ENCODE measurements at places on chromosomes 6 and 20. TPM values are rescaled to one million over a fixed set of nuclear protein-coding genes. Genes with fewer than 3 reads are reported as not detected.

DNA sequence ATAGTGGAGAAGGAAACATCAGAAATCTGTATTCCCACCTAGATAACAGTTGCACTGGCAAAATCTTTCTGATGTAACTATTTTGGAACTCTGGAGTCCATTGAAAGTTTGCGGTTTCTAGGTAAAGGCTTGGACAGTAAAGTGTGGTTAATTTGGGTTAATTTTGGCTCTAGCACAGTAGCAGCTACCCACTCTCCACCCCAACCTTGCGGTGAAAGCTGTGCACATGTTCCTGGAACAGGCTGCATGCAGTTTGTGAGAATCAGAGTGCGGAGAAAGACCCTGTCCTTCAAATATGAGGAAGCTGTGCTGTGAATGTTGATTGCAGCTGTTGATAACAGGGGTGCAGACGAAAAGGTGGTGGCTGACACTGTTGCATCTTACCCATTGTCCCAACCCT is 38.4 kb downstream of the SMOC2 start:
- DNase-seq, result no peak
- no peaks in the 10 kb centered on the region for H3K36me3 ChIP-seq
- no peaks in the 10 kb centered on the region for H3K27me3 ChIP-seq
- H3K27ac ChIP-seq, result no peak overlapping the region
- no peak overlapping the region for H3K4me3 ChIP-seq
- H3K4me1 ChIP-seq, result no peaks in the 10 kb centered on the region

GRCh38 chr20:3223651-3223993 is 14.3 kb downstream of the ITPA start:
- H3K4me1 ChIP-seq, result no peaks in the 10 kb centered on the region
- H3K4me3 ChIP-seq, result no peak overlapping the region
- H3K27ac ChIP-seq, result no peak overlapping the region
- no peaks in the 10 kb centered on the region for H3K27me3 ChIP-seq
- peaks cover 23% of the 10 kb centered on the region for H3K36me3 ChIP-seq

GRCh38 chr20:11813106-11813890 is 104.4 kb upstream of the BTBD3 start:
- no peak overlapping the region for H3K4me3 ChIP-seq
- no peaks in the 10 kb centered on the region for H3K4me1 ChIP-seq
- H3K36me3 ChIP-seq, result no peaks in the 10 kb centered on the region
- no peaks in the 10 kb centered on the region for H3K27me3 ChIP-seq
- H3K27ac ChIP-seq, result no peak overlapping the region

DNA sequence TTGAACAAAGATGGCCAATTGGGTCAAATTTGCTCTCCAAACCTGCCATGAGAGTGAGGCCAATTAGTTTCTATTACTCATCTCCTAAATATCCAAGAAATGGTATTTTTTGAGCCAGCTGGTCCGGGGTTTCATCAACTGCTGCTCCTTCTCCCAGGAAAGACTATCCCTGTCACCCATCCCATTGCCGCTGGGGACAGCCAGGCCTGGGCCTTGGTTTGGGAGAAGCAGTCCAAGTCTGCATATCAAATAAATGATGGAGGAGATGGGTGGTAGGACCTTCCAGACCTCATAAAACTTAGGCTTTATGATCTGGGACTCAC is 46.7 kb upstream of the TTPAL start:
- no peaks in the 10 kb centered on the region for H3K4me1 ChIP-seq
- peaks cover 4% of the 10 kb centered on the region for H3K36me3 ChIP-seq
- H3K27ac ChIP-seq, result no peak overlapping the region

- H3K4me1 ChIP-seq, result no peaks in the 10 kb centered on the region
- no peaks in the 10 kb centered on the region for H3K36me3 ChIP-seq
- no peak for DNase-seq
- H3K27me3 ChIP-seq, result no peaks in the 10 kb centered on the region
- no peak overlapping the region for H3K27ac ChIP-seq
- no peak overlapping the region for H3K4me3 ChIP-seq
These were observed 503.9 kb downstream of the ADGRB3 start for GRCh38 chr6:69138893-69139494.

GRCh38 chr20:23111307-23111943 is 25.3 kb upstream of the CD93 start:
- no peak overlapping the region for H3K4me3 ChIP-seq
- no peak for DNase-seq
- H3K36me3 ChIP-seq, result no peaks in the 10 kb centered on the region

DNA sequence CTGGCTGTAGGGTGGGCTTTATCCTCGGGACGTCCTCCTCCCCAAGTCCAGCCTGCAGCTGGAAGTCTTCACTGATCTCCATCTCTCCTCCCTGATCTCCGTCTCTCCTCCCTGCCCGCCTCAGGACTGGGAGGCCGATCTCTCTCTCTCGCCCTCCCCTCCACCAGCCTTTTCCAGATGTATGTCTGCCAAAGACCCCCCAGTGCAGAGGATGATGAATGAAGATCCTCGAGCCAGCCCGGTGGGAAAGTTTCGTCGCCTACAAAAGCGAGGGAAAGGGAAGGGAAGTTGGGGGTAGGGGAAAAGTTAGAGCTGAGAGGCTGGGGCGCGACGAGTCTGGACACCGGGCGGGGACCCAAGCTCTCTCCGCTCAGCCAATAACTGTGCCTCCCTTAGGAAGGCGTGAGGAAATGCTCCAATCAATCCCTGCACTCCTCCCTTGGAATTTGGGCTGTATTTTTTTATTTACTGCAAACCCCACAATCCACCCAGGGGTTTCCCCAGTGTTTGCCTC is 595 bp upstream of the SRF start:
- H3K4me3 ChIP-seq, result peak overlapping the region; percentile 10
- no peaks in the 10 kb centered on the region for H3K36me3 ChIP-seq
- no peaks in the 10 kb centered on the region for H3K27me3 ChIP-seq
- DNase-seq, result peak; percentile 71

- H3K4me1 ChIP-seq, result no peaks in the 10 kb centered on the region
- no peak overlapping the region for H3K4me3 ChIP-seq
- no peaks in the 10 kb centered on the region for H3K27me3 ChIP-seq
- no peak overlapping the region for H3K27ac ChIP-seq
- DNase-seq, result no peak
These were observed 114.9 kb downstream of the FRK start for GRCh38 chr6:115945812-115946211.

- no peak for DNase-seq
- H3K4me1 ChIP-seq, result peaks cover 18% of the 10 kb centered on the region
- no peaks in the 10 kb centered on the region for H3K36me3 ChIP-seq
- no peaks in the 10 kb centered on the region for H3K27me3 ChIP-seq
- H3K27ac ChIP-seq, result no peak overlapping the region
These were observed 262.0 kb upstream of the FOXQ1 start for GRCh38 chr6:1049900-1050299.

DNA sequence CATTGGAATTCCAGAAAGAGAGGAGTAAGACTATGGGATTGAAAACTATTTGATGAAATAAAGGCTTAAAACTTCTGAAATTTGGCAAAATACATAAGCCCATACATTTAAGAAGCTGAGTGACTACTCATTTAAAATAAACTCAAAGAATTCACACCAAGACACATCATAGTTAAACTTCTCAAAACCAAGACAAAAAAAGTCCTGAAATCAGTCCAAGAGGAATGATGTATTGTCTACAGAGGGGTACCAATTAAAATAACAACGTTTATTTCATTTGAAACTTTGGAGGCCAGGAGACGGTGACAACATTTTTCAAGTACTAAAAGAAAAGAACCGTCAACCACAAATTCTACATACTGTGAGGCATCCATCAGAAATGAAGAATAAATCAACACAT is 841.4 kb upstream of the MAP3K7 start:
- H3K36me3 ChIP-seq, result no peaks in the 10 kb centered on the region
- no peak for DNase-seq
- no peak overlapping the region for H3K27ac ChIP-seq

GRCh38 chr6:113526995-113527394 is 330.1 kb upstream of the MARCKS start:
- no peaks in the 10 kb centered on the region for H3K36me3 ChIP-seq
- no peak overlapping the region for H3K4me3 ChIP-seq
- H3K27me3 ChIP-seq, result no peaks in the 10 kb centered on the region
- no peaks in the 10 kb centered on the region for H3K4me1 ChIP-seq
- H3K27ac ChIP-seq, result no peak overlapping the region
- no peak for DNase-seq

DNA sequence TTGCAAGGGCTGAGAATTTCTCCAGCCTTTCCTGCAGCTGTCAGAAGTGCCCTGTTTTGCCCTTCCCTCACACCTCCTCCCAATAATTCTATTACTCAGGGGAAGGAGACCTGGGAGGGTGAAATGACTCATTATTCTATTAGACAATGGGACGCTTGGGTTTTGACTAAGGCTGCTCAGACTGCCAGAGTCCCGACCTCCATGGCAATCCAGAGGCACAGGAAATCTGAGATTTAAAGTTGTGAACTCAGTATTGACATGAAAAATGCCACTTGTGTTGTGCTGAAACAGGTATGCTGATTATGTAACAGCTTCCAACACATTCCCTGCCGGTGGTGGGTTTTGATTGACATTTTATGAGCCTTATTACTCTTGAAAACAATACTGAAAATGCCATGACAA is 625.9 kb upstream of the FLRT3 start:
- DNase-seq, result no peak
- no peaks in the 10 kb centered on the region for H3K36me3 ChIP-seq
- no peaks in the 10 kb centered on the region for H3K27me3 ChIP-seq

The VIP gene
- polyA plus RNA-seq, result 28.1 TPM

The CLDN20 gene
- not detected for polyA plus RNA-seq

The EXOC2 gene
- polyA plus RNA-seq, result 6.7 TPM
